ENCODE measurements at places on chromosomes 6 and 20.

- no peak for DNase-seq
These were observed 10.7 kb upstream of the ULBP3 start for GRCh38 chr6:150079604-150080003.

GRCh38 chr20:49690899-49691620, 22.6 kb downstream of the B4GALT5 start:
- no peak for DNase-seq

DNA sequence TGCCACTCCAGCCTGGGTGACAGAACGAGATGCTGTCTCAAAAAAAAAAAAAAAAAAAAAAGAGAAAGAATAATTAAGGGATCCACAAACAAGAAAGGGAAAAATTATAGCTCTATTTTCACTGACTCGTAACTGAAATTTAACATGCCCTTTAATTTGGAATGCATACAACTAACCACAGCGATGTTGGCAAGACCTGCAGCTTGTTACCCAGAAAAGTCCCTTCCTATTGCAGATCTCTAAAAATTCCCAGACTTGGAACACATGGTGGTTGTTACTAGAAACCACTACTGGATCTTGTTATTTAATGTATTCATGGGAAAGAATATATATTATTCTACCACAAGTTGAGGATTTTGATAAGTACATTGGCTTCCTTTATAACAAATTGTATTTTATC, 27.8 kb upstream of the SMIM28 start:
- DNase-seq, result peak; percentile 79

DNA sequence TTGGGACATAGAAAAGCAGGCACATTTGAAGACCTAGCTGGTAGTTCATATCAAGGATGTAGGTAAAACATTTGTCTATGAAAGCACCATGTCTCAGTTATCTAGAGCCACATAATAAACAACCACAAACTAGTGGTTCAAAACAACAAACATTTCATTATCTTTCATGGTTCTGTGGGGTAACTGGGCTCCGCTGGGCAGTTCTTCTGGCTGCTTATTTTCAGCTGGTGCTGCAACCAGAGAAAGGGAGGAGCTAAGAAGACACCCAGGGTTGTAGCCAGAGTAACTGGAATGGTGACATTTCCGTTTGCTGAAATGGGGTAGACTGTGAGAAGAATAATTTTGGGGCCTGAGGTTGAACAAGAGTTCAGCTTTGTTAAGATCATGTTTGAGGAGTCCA, 145.7 kb upstream of the SULF2 start:
- no peak for DNase-seq

DNA sequence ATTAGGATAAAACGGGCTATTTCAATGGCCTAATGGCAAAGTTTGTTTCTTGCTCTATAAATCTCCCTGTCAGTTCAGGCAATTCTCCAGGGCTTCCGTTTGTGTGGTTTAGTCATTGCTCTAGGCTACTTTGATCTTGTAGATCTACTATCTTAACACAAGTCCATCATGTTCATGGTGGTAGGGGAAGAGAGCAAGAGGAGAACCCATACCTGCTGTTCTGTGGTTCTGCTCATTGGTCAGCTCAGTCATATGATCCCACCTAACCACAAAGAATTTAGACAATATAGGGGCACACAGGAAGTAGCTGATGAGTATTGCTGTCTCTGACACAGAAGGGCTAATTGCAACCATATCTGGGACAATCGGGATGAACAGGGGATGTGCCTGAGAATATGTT, 4.9 kb upstream of the DEK start:
- DNase-seq, result peak; percentile 66

- no peak for DNase-seq
These were observed 48.2 kb upstream of the FOXP4 start for GRCh38 chr6:41497994-41498393.

GRCh38 chr20:10504608-10504993, 69.5 kb downstream of the SLX4IP start:
- DNase-seq, result no peak

GRCh38 chr6:24093381-24093780, 32.6 kb upstream of the NRSN1 start:
- no peak for DNase-seq

- DNase-seq, result no peak
These were observed 41.7 kb downstream of the CNKSR3 start for GRCh38 chr6:154468760-154469159.

- DNase-seq, result no peak
These were observed 81.6 kb upstream of the OPRM1 start for GRCh38 chr6:153957394-153957793.

- DNase-seq, result no peak
These were observed 24.4 kb downstream of the DYNLT1 start for GRCh38 chr6:158619922-158620801.

GRCh38 chr6:45569210-45569945, 191.6 kb upstream of the SUPT3H start:
- DNase-seq, result no peak

GRCh38 chr20:5786930-5787795, 37.0 kb downstream of the SHLD1 start:
- DNase-seq, result peak; percentile 62

DNA sequence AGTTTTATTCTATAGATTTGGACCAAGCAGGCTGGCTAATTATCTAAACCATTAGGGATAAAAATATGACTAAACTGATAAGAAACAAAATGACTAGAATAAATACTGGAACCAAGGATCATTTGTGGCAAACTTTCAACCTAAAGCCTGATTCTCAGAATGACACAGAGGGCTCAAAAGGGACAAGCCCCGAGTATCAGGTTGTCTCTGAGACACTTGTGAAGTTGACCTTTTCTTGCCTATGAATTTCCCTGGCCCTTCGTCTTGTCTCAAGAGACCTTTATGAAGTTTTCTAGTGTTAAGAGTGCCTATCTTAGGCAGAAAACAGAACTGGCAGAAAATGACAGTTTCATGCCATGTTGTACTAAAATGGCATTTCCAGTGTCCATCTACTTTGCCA, 68.3 kb downstream of the IMPG1 start:
- no peak for DNase-seq

DNA sequence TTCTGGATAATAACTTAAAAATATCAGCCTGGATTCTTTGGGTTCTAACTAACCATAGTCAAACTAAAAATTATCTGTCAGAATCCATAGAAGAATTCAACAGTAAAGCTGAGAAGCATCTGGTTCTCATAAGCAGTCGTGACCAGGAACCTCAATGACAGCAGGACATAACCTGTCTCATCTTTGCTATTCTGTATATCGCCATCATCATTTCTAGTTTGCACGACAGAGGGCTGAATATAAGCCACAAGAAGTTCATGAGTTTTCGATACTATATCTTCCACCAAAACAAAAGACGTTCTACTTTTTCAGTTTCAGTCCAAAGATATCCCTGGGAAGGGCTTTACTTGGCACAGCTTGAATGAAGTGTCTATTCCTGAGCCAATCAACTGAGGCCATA, 42.7 kb downstream of the RFPL4B start:
- DNase-seq, result no peak

DNA sequence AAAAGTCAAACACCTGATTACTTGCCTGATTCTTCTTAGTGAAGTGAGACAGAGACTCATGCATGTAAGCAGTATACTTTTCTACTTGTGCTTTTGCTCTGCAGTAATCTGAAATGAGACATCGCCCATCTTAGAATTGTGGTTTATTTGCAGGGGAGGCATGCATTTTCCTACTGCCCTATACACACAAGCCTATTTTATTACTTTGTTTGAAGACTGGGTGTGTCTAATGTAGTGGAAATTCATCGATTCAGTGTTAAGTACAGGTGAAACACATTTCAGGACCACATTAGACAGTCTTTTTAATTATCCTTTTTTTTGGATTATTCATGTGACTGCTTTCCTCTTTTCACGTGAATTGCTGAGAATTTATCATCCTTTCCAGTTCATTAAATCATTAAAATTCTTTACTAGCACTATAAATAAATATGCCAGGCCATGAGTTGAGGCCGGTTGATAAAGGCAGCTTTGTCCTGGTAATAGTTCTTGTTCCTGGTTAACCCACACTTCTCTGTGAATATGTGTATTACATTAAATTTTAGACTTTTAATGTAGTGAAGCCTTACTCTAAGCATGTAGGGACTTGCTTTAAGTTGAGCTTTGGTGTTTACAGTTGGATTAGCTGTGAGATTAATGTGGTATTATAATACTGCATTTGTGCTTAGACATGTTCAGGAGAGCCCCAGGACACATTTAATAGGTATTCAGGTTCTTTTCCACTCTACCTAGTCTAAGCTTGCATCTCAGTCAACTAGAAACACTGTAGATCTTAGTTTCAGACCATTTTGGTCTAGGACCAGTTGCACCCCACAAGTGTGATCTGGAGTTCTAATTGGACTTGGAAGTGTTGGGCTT, 10.8 kb upstream of the BTBD3 start:
- no peak for DNase-seq

DNA sequence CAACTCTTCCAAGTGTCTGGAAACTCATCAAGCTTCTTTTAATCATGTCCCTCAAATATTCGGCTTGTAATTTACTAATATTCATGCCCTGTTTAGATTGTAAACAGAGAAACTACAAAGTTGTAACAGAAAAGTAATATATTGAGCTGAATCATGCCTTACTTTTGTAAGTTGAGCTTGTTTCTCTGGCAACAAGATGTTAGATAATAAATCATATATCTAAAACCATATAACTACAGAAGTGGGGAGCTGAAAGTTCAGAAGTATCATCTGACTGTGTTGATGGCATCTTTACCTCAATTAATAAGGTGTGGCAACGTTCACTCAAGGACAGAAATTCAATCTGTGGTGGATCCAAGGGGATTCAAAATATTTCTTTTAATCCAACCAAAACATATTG, 263.9 kb downstream of the PLCB1 start:
- DNase-seq, result no peak

- peak; percentile 12 for DNase-seq
These were observed 39.2 kb upstream of the RNF8 start for GRCh38 chr6:37314487-37315156.

DNA sequence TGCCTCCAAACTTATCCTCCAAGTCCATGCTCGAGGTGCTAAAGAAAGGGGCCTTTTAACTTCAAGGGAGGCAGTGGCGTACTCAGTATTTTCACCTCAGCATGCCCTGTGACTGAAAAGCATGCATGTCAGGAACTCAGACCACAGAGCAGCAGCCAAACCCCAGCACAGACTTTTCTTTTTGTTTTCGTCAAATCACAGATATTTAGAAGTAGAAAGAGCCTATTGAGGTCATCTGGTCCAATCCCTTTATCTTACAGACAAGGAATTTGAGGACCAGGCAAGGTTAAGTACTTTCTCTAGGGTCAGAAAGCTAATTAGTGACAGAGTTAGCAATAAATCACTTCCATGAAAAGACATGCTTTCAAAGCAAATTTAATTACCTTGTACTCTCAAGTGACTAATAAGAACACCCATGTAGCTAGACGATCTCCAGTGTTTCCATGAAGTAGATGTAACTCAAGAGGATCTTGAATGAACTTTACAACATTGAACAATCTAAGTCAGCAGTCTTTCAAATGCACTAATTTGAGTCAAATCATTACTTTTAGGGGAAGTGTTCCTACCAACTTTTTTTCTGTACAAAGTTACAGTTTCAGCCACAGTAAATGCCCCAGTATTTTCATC, 35.9 kb downstream of the MOXD1 start:
- DNase-seq, result peak; percentile 26

GRCh38 chr6:157225575-157225995, 97.7 kb downstream of the TMEM242 start:
- no peak for DNase-seq

DNA sequence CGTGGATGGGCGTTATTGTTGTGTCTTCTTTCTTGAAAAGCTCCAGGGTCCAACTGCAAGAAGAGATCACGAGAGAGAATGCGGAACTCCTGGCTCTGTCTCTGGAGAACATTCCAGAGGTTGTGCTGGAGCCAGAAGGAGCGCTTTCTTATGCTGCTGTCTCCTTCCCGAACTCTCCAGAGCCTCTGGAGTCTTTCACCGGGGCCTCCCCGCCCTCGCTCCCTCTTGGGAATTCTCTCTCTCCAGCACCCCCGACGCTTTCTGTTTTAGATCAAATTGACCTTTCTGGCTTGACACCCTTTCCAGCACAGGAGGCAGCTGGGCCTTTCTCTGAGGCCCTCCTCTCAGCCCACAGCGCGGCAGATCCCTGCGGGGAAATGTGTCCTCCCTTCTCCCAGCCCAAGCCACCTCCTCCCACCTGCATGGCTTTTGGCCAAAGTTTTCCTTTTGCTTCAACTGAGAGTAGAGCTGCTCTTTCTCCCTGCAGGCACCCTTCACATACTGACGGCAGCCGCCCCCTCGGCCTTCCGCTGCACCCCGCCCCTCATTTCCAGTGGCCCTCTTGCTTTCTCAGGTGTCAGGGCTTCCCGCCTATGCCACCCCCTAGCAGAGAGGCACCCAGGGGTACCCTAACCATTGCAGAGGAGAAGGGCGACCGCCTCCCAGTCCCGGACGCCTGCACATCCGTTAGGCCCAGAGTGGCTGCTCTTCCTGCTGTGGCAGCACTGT, 6.6 kb upstream of the CCR6 start:
- DNase-seq, result peak; percentile 6

- DNase-seq, result peak; percentile 10
These were observed 142.6 kb downstream of the ARHGAP18 start for GRCh38 chr6:129567374-129567773.

DNA sequence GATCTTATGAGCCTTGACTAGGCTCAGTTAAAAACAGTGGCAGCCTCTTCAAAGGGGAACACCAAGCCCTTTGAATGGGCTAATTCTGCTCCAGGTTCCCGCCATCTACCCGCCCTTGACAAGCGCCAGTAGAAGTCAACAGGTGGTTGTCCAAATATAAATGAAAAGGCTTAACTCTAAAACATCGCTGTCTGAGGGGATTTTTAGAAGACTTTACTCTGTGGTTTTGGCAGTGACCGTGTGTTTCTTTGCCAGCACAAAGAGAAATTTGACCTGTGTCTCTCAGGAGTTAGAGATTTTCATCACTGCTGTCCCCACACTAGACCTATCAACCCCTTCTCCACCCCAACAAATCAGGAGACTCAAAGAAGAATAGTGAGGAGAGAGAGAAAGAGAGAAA, 19.8 kb upstream of the SIM1 start:
- DNase-seq, result no peak

- DNase-seq, result no peak
These were observed 42.0 kb upstream of the IRF4 start for GRCh38 chr6:349491-349921.

DNA sequence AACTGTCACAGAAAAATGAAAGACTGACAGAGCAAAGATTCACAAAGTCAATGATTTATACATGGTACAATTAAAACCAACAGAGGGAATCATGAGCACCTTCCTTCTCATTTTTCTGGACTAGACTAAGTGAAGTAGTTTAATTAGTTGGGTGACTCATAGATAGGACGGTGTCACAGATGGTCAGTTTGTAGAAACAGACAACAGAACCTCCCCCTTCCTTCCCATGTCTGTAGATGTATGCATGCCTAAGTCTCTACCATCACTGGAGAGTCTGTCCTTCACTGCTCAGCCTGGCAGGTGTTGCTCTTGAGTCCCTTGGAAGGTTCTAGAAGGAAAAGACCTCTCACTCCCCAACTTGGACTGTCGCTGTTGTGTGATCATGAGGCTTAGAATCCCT, 75.4 kb upstream of the EEF1E1 start:
- peak; percentile 39 for DNase-seq

- no peak for DNase-seq
These were observed 21.8 kb upstream of the MROH8 start for GRCh38 chr20:37200926-37201826.
